ENCODE measurements at places on chromosomes 4 and X.

DNA sequence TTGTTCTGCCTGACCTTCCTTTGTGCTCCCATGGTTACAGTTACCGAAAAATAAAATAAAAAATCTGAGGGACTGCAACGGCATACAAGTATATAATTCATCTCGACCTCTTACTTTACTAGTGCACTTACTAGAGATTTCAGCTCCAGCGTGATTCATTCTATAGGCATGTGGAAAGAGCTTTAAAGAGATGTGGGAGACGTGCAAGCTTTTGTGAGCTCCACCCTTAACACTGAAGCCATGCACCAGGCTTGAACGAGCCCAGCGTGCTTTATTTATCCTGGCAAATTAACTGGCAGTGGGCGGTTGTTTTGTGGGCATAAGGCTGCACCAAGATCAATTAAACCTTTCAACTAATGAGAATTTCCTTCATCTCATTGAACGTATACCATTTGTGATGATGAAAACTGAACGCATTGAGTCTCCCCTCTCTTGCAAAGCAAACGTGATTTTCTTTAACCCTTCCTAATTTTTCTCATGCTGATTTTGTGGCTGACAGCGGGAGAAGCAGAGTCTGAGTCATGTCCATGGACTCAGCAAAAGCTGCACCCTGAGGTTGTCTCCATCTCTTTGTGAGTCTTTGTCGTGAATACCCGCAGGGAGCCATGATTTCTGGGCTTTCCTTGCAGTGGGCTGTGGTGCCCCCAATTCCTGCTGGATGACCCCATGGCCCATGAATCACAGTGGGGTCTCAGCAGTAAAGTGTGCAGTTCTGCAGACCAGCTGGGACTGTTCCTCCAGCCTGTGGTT, 60.1 kb downstream of the MXRA5 start:
- no peak for DNase-seq

- no peak for DNase-seq
Observed at GRCh38 chr4:13240066-13240465, 244.1 kb downstream of the RAB28 start.

- DNase-seq = no peak
Observed at GRCh38 chr4:2954358-2955185, 8.6 kb downstream of the NOP14 start.

DNA sequence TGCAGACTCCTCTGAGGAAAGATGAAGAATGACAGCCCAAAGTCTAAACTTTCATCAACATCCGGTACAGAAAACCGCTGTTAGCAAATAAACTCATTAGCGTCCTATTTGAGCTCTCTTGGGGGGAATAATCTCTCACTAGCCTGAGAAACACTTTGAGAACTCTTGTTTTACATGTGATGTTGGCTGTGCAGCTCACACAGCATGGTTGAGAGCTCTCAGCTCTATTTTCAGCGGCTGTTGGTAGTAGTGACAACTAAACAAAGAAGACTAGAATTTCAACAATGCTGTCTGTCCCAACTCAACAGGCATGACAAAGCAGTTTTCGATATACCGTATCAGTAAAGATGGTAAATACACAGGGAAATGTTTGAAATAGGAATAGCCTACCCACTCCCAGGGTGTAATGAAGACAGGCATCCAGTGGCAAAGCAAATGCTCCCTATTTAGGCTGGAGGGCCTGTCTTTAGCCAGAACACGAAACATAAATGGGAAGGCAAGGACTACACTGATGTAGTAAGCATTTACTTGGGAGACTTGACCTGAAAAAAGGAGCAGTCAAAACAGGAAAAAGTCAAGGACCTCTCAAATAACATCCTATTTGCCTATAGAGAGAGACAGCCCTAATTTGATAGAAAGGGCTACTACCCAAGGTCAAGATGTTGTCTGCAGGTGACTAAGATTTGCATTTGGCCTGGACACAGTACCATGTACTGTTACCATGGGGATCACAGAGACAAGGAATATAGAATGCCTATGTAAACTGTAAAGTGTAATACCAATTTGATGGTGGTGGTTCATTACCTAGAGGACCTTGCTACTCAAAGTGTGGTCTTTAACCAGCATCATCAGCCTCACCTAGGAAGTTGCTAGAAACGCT, 60.4 kb downstream of the PPEF2 start:
- no peak for DNase-seq

DNA sequence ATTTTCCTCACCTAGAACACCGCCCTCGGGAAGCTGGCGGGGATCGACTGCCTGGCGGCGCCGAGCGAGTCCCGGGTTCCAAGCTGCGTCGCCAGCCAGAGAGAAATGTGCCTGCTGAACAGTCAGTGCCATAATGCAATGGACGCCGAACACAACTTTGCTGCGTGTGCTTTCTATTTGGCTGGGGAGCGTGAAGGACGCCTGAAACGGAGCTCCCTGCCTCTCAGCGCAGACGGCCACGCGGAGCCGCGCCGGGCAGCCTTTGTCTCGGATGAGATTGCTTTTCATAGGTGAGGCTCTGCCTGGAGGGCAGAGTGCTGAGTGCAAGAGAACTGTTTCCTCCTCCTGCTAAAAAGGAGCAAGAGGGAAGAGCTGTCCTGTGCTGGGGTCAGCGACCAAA, 107.7 kb upstream of the BCOR start:
- DNase-seq = no peak

DNA sequence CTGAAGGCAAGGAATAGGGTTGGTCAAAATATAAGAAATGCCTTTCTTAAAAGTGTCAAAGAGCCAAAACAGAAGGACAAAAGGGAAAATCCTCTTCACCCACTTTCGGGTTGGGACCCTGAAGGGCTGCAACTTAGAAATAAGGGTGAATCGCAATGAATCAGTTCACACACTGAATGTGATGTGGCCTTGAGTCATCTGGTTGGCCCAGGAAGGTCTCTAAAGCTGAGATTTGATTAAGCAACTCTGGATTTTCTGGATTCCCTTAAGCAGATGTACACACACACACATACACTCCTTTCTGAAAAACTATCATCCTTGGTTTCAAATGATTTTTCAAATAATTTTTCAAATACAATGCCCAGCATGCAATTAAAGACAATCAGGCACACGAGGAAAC, 13.1 kb downstream of the TAB3 start:
- DNase-seq = no peak

DNA sequence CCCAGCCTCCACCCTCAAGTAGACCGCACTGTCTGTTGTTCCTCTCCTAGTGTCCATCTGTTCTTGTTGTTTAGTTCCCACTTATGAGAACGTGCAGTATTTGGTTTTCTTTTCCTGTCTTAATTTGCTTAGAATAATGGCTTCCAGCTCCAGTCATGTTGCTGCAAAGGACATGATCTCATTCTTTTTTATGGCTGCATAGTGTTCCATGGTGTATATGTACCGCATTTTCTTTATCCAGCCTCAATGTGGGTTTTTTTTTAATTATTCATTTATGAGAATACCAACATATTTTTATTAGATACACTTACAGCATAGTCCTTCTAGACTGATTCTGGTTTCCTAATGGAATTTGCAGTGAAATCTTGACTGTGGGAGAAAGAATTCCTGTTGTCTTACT, 1.3 kb downstream of the VMA21 start:
- no peak for DNase-seq

GRCh38 chr4:122171323-122171722, 19.2 kb downstream of the BLTP1 start:
- DNase-seq = no peak

- no peak for DNase-seq
Observed at GRCh38 chr4:84648178-84648577, 65.3 kb downstream of the CDS1 start.

DNA sequence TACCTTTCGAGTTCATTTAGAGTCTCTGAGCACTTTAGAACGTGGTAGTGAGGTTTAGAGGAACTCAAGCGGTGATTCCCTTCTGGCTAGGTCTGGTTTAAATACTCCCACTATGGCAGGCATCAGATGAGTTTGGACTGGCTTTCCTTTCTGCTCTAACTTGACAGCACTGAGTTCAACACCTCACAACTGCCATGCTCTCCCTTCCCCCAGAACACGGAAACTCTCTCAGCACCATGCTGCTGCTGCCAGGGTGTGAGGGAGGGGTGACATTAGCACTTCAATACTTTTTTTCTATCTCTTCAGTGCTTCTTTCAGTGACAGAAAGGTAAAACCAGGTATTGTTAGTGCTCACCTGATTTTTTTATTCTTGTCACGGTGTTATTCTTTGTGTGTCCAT, 234.5 kb upstream of the AGTR2 start:
- DNase-seq = no peak

- no peak for DNase-seq
Observed at GRCh38 chr4:48653217-48654014, 126.7 kb downstream of the FRYL start.

GRCh38 chr4:55177461-55177860, 52.1 kb upstream of the KDR start:
- no peak for DNase-seq

DNA sequence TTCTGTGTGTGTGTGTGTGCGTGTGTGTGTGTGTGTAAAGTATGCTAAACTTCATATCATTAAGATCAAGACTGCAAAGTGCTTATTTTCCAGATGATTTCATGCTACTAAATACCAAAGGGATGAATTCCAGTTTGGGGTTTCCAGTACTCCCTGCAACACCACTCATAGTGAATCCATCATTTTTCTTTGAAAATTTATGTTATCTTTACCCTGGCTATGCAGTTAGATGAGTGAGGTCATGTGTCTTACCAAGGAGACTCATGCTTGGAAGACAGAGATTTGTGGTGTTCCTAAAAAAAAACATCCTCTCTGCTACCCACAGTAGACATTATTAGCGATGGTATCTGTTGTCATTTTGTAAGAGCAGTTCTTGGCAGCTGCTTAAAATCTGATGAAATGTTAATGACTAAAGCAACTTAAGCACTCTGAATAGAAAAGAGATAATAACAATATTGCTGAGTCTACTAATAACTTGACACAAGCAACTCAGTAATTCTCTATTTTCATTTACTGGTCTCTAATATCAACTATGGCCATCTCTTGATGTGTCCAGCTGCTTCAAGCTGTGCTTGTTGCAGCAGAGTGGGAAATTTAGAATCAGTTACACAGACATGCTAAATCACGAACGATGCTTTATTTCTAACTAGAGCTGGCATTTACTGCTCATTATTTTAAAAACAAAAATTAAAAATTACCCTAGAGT, 1953.0 kb upstream of the IGFBP7 start:
- no peak for DNase-seq

DNA sequence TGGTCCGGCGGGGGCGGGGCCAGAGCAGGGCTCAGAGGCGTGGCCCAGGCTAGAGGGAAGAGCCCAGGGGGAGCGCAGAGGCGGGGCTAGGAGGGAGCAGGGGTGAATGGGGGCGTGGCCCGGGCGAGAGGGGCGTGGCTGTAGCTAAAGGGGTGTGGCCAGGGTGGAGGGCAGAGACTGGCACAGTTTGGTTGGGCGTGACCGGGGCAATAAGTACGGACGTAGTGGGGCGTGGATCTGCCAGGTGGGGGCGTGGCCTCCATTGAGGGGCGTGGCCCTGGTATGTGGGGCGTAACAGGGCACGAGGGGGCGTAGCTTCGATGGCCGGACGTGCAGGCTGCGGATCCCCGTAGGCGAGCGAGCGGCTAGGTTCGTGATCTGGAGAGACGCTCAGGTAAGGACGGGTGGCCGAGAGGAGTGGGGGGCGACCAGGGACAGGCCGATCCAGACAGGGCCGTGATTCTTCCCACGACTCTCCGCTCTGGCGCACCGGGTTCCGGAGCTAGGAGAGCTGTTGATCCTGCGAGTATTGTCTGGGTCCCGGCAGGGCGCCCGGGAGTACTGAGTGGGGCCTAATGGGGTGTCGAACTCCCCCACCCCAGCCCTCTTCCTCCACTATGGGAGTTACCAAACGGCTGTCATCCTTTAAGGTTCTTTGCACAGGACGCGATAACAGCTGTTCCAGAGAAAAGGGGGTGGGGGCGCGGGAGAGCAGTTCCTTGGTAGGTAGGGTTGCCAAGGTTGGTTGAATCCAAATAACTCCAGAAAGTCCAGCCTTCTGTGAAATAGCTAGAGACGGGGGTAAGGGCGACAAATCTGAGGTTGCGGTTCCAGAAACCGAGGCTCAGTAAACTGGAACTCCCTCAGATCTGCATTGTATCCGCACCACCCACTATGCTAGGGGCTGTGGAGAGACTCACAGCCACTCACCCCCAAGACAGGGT, at the start of gene CA5B:
Gene CA5B, plus strand, starts transcription at position 312 of the 944 bp plus-strand sequence. CDS start 11,754 bp downstream, outside the sequence.
- peak; percentile 67 for DNase-seq

GRCh38 chr4:45453258-45453853, 670.5 kb downstream of the GABRG1 start:
- peak; percentile 19 for DNase-seq

- DNase-seq = no peak
Observed at GRCh38 chrX:97399400-97399799, 515.7 kb downstream of the RPA4 start.

DNA sequence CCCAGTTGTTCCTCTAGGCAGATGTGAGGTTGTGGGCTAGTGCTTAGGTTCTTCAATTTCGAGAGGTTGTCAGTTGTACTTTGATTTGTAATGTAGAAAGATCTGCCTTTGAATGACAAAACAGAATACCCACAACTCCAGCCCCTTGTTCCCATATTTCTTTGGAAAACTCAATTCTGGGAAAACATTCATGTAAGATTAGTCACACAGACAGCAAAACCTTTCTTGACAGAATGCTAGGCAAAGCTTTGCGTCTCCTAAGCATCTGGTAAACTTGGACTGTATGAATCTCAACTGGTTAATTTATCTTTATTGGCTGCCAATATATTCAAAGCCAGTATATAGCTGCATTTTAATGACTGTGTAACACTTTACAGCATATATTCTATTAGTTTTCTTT, 34.9 kb downstream of the NOCT start:
- no peak for DNase-seq

DNA sequence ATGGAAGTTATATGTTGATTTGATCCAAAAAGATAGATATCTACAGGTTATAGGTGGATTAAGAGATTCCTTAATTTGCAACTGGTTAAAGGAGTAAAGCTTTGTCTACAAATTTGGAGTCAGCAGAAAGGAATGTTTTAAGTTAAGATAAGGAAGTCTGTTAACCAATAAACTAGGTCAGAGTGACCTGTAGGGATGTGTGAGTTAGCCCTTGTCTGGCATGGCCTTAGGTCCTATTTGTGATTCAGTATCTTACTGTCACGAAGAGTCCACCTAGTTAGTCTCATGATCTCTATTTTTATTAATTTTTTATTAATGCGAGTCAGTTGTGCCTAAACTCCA, 230.8 kb downstream of the INPP4B start:
- no peak for DNase-seq

GRCh38 chrX:9555354-9555753, 90.5 kb downstream of the TBL1X start:
- no peak for DNase-seq

DNA sequence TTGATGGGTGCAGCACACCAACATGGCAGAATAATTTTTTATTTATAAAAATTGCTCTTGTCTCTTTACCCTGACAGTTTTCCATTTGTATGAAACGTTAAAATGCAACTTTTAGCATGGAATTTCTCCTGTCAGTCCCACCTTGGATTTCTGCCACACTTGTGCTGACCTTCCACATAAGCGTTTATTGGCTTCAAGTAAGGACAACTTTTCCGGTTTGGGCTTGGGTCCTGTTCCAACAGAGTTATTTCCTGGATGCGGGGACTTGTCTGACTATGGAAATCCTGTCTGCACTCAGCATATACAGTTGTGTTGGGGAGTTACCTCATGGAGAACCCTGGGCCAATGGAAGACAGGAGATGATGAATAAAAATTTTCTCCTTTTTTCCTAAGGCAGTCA, 294.7 kb downstream of the NAF1 start:
- DNase-seq = no peak

All from NCI-H774 (cell line).